Kasumi-1 (cell line): ENCODE measurements at places on chromosomes 2 and 18.

DNA sequence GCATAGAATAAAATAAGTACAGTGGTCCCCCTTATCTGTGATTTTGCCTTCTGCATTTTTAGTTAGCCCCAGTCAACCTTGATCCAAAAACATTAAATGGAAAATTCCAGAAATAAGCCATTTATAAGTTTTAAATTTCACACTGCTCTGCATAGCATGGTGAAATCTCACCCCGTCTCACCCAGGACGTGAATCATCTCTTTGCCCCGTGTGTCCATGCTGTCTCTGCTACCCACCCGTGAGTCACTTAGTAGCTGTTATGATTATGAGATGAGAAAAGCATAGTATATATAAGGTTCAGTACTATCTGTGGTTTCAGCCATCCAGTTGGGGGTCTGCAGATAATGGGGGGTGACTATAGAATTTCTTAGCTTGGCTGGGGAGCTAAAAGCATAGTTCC lies 67.3 kb downstream of the RHBDD1 start:
- DNase-seq: no peak

- no peak for DNase-seq
Observed at GRCh38 chr18:22564036-22564435, 146.3 kb upstream of the CTAGE1 start.

GRCh38 chr18:39455285-39455684 lies 1889.7 kb upstream of the CELF4 start:
- DNase-seq: no peak

GRCh38 chr2:22930781-22931180 lies 454.2 kb upstream of the KLHL29 start:
- DNase-seq: no peak

GRCh38 chr18:74861154-74861553 lies 263.5 kb downstream of the ZNF407 start:
- no peak for DNase-seq

DNA sequence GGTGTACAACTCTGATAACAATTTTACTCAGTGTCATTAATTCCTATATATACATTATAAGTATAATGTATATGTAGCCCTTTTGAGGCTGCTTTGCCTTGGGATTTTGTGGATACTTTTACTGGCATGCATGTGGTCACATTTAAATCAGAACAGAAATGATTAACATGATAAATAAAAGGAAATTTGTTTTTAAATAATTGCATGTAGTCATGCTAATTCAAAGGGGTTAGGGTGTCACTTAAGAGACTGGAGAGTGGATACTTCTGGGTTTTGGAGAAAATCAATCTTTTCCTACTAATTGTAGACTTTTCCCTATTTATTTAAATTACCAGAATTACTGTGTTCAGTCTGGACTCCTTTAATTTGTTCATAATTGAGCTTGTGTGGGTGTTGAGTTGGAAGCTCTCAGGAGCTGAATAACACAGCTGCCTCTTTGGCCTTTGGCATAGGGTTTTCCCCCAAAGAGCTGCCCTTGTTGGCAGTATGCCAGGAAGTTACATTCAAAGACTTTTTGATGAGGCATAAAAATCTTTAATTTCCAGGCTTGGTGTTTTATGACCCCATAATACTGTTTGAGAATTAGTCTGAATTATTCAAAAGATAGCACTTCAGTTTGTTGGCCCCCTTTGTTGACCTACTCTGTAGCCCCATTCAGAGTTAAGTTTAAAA lies 484.7 kb upstream of the NRP2 start:
- DNase-seq: no peak

DNA sequence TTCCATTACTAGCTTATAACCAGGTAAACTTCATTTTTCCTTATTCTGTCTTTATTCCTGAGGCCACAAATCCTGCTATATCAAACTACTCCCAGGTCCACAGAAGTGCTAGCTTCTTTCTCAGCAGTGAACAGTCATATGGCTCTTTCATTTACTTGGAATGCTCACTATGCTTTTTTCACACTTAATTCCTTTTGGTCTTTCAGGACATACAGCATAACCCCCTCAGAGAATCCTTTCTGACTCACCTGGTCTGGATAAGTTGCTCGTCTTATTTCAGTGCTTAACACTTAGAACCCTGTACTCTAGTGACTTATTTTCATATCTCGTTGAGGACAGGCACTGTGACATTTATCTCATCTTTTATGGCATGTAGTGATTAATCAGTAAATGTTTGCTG lies 325.0 kb upstream of the UBE2E3 start:
- DNase-seq: no peak

GRCh38 chr18:24397694-24398368 lies at the start of gene OSBPL1A:
Gene OSBPL1A (minus strand): TSS chr18:24397824. CDS start chr18:24377533, 20,291 bp downstream.
- peak; percentile 96 for DNase-seq

DNA sequence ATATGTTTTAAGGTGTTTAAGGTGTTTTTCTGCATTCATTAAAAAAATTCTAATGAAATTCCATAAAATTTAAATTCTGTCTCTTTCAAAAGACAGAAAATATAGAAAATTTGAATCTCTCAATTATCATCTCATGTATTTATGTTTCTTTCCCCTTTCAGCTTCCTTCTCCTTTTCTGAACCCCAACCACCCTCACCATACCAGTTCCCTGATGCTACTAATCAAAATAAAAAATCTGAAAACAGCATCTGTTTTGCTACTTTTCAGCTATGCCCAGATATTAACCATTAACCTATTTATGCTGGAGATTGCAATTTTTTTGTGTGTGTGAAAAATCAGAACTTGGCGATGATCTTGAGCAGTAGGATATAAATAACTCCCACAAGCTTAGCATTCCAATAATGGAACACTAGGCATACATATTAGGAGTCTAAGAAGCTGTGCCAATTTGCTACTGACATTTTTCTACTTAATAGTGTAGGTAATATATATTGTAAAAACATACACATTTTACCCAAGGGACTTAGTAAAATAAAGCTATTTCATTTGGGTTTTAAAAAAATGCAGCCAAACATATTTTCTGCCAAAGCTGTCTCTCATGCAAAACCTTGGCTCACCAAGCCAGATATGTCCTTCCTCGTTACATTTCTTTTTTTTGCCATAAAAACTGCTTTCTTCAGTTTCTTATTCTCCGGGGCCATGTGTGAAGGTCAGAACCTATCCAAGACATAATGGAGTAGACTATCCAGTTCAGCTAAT lies 32.6 kb upstream of the AGPS start:
- DNase-seq: peak; percentile 42

DNA sequence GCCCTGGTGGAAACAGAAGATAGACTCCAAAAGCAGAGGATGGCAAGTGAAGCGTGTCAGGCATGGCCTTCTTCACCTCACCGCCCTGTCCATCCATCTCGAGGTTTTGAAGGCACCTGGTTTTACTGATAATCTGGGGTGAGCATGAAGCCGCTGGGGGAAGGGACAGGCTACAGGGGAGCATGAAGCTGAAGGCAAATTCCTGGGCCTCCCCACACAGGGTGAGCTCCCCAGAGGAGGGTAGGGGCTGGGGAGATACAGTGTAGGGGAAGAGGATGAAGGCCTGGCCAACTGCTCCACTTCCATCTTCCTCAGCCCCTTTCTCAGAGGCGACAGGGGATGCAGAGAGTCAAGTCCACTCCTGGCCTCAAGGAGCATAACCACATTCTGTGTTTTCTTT lies 228.3 kb upstream of the SMAD2 start:
- DNase-seq: no peak

DNA sequence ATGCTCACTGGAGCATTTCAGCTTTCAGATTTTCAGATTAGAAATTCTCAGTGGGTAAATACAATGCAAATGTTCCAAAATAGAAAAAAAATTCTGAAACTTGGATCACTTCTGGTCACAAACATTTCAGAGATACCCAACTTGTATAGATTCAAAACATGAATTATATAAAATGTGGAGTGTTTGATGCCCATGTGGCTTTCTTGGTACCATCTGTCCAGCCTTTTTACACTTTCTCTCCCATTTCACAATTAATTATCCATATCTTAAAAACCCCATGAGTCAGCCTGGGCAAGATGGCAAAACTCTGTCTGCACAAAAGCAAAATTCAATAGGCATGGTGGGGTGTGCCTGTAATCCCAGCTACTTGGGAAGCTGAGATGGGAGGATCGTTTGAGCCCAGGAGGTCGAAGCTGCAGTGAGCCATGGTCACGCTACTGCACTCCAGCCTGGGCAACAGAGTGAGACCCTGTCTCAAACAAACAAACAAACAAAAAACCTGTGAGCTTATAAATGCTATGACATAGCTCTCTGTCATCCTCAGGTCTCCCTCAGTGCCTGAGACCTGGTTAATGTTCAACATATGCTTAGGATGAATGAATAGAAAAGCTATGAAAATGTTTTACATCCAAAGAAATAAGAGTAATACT lies 146.3 kb upstream of the TTC39C start:
- DNase-seq: no peak

DNA sequence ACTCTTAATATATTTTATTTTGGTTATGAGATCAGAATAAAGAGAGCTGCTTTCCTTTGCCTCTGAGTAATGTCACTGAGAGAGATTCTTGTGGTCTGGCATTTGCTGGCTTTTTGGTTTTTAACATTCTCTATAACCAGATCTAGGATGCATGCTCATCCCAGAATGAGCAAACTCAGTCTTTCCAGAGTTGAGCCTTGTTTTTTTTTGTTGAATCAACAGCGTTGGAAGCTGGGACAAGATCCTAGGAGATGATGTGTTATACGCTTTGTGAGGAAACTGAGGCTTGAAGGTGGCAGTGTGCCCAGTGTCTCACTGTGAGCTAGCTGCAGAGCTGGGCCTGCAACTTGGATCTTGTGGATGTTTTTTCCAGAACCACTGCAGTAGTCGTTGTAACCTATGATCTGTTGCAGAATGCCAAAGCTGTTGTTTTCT lies 19.5 kb downstream of the MYO1B start:
- no peak for DNase-seq

GRCh38 chr2:84631047-84631446 lies 114.7 kb downstream of the DNAH6 start:
- DNase-seq: peak; percentile 74

- DNase-seq: no peak
Observed at GRCh38 chr2:213306316-213306942, 22.2 kb downstream of the SPAG16 start.

DNA sequence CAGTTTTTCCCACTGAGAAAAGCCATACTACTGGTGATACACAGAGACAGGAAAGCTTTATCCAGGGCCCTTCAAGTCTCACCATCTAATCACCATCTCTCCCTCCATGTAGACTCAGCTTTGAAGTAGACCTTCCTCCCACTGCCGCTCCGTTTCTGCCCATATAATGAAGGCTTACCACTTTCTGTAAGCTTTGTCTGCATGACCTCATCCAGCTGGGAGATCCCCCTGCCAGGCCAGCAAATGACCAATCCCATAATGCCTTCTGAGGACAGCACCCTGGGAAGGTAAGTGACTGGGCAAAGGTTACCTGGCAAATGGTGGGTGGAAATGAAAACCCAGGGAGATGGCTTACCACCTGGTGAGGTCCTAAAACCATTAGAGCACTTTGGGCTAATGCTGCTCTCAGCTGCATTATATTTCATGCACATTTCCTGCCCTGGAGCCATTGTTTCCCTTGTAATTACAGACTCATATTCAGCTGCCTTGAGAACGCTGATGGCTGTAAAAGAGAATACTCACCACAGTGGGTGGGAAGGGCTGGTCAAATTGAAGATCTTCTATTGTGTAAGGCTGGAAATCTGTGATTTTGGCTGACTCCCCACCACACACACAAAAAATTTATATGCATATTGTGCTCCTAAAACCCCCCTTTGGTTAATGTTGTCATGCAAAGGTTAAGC lies 350.7 kb upstream of the SYT4 start:
- no peak for DNase-seq

GRCh38 chr2:133942398-133942797 lies 311.5 kb upstream of the MGAT5 start:
- DNase-seq: no peak

- no peak for DNase-seq
Observed at GRCh38 chr18:48892146-48892855, 58.5 kb downstream of the SMAD7 start.

DNA sequence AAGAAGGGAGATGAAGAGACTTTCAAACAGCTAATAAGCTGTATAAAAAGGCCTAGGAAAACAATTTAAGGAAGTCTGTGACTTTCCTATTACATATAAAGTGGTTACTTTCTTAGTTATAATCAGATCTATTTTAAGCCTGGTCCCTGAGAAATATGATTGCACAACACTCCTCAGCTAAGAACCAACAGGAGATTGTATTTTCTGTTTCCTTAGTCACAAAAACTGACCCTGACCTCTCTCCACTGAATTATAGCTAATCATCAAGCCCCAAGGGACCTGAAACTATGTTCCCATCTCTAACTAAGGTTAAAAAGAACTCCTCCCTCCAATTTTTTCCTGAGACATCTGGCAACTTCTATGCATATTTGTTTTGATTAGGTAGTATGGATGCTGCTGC lies 106.9 kb downstream of the ROCK1 start:
- DNase-seq: peak; percentile 34

- peak; percentile 79 for DNase-seq
Observed at GRCh38 chr2:236546561-236547002, 23.0 kb upstream of the ACKR3 start.

- DNase-seq: peak; percentile 79
Observed at GRCh38 chr2:9799729-9800632, 43.3 kb upstream of the TAF1B start.

- DNase-seq: no peak
Observed at GRCh38 chr2:43179942-43180341, 46.5 kb downstream of the ZFP36L2 start.

DNA sequence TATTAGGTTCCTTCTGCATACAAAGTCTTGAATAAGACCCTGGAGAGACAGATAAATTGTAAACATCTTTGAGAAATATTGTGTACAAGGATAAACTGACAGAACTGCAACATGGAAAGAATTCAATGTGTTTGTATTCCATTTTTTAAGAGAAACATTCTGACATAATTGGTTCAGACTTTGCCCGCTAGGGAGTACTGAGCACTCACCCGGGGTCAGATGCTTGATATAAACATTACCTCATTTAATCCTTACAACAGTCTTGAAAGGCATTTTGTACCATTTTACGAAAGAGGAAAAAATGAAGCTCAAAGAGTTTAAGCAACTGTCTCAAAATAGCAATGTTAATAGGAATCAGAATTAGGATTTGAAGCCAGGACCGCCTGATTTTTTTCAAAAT lies 416.7 kb upstream of the CRIM1 start:
- DNase-seq: no peak

GRCh38 chr2:65649811-65650589 lies 217.6 kb upstream of the SPRED2 start:
- DNase-seq: no peak

GRCh38 chr2:233497692-233498091 lies 68.9 kb downstream of the USP40 start:
- DNase-seq: no peak

DNA sequence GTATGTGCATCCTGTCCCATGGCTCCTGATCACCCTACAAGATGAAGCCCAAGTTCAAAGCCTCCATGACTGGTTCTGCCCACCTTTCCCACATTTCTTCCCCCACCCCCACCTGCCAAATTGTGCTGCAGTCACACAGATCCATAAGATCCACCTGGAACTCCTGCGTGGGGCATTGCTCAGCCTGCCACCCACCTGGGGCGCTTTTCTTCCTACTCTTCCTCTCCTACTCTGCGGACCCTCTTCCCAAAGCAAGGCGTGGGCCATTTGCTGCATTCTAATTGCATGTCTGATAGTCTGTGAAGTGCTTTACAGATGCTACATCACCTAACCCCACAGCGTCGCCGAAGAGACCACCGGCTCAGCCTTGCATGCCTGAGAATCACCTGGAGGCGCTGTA lies 402.4 kb upstream of the ID2 start:
- no peak for DNase-seq

- no peak for DNase-seq
Observed at GRCh38 chr18:21071071-21071470, 40.5 kb downstream of the ROCK1 start.
